ENCODE measurements at places on chromosomes 12 and 14. TPM values are rescaled to one million over a fixed set of nuclear protein-coding genes. Genes with fewer than 3 reads are reported as not detected.

- no peak for DNase-seq
These were observed 67.7 kb downstream of the DIO3 start for GRCh38 chr14:101628975-101629374.

DNA sequence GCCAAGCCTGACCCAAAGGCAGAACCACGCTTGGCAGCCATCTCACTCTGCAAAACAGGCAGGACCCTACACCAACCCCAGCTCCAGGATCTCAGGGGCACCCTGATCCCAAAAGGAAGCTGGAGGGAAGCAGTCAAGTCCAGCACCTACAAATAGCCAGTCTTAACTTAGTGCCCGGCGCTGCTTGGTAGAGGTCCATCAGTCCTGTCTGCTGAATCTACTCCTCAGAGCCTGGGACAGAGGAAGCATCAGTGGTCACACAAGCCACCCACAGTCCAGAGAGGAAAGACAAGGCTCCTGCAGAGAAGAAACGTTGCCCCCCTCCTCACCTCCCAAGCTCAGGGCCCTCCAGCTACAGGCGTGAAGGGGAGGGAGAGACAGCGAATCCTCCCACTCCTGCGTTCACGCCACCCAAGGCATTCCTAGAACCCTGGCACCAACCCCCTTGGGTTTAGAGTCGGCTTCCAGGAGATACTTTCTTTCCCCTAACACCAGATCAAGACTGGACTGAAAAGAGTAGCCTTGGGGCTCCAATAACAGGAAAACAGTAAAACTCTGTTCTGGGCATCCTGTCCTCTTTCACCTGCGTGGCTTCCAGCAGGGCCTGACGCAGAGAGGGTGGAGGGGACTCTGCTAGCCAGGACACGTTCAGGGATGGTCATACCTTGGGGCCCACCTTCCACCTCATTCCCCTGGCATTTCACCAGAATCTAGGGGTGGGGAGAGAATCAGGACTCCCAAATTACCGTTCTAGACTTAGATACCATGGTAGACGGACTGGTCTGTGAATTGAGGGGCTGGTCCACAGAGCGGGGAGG, 1.2 kb downstream of the PXN start:
- DNase-seq: no peak

DNA sequence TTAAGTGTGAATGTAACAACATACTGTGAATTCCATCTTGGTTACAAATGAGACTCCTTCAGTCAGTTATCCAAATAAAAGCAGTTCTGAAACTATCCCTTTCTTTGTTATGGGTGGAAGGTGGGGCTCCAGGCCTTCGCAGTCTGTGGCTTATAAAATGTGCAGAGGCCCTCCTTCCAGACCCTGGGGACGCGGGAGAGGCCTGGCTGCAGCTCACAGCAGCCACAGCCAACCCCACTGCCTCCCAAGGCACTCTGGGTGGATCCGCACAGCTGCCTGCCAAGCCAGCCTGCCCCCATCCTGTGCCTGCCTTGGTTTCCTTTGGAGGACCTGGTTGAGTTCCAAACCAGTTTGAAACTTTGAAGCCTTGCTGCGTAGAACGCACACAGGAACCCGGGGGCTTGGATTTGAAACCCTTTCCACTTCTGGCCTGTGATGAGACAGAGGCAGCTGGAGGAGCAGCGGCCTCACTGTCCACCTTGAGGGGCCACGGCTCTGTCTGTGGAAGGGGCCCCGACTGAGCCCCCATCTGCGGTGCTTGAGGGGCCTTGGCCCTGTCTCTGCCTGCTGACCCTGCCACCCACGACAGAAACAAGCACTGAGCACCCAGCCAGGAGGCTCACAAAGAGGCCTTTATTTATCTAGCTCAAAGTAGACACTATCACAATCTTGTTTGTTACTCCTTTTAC, 30.4 kb downstream of the CCNK start:
- no peak for DNase-seq

- DNase-seq: no peak
These were observed 9.3 kb downstream of the PAPLN start for GRCh38 chr14:73246387-73247150.

DNA sequence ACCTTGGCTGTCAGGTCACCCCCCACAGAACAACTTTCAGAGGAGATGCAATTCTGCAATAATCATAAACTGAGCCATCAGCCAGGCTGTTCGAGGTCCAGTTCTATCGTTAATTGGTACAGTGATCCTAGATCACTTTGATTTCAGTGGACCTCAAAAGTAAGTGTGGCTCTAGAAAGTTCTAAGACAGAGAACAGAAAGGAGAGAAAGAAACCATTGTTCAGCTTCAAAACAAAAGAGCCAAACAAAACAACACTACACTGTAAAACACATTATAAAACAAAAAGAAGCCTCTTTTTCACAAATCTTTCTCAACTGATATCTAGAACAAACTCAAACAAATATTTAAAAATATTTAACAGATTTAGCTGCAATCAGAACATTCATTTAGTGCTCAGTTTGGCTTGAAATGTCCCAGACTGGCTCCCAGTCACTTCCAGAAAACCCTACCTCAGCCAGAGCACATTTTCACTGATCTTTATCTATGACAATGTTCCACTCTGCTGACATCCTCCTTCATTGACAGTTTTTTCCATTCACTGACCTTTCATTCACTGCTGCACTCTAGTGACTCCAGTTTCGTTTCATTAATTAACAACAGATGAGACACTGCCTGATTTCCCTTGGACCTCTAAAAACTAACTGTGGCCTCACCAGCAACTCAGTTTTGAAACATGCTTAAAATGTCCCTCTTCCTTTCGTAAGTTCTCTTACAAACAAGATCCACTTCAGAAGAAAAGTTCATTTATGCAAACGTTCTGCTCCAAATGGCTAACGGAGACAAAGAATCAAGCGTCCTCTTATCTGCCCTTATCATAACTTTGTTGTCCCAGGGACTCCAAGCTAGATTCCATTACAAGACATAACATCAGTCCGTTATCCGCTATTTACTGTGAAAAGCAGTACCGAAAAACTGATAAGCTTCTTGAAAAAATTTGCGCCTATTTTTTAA, 56.8 kb downstream of the DUSP16 start:
- no peak for DNase-seq

DNA sequence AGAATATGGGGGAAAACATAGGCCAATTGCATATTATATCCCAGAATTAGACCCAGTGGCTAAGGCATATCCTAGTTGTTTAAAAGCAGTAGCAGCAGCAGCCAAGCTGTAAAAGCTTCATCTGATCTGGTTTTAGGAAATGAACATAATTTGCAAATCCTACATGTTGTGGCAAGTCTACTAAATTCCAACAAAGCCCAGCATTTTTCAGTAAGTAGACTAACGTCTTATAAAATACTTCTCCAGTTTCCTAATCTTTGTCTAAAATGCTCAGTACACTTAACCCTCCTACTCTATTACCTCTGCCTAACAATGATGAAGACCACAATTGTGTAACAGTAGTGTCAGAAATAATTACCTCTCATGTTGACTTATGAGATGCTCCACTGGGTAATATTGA, 70.9 kb upstream of the RERGL start:
- DNase-seq: no peak

- DNase-seq: peak; percentile 60
These were observed 120.7 kb downstream of the AACS start for GRCh38 chr12:125185740-125186470.

DNA sequence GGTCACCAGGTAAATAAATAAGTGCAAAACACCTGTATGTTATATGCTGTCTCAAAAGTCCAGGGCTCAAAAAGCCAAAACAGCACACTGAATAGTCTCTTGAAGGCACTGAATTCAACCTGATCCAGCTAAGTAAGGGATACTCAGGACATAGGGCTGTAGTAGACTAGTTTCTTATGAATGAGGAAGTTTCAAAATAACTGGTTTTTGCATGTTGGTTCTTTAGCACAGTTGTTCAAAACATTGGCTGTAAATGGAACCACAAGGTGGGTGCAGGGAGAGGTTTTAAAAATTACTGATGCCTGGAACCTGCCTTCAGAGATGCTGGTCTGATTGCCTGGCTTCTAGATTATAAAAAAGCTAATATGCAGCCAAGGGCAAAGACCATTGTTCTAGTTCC, 34.1 kb downstream of the NDUFA12 start:
- no peak for DNase-seq

The RDH5 gene
- polyA plus RNA-seq: 17.3 TPM

DNA sequence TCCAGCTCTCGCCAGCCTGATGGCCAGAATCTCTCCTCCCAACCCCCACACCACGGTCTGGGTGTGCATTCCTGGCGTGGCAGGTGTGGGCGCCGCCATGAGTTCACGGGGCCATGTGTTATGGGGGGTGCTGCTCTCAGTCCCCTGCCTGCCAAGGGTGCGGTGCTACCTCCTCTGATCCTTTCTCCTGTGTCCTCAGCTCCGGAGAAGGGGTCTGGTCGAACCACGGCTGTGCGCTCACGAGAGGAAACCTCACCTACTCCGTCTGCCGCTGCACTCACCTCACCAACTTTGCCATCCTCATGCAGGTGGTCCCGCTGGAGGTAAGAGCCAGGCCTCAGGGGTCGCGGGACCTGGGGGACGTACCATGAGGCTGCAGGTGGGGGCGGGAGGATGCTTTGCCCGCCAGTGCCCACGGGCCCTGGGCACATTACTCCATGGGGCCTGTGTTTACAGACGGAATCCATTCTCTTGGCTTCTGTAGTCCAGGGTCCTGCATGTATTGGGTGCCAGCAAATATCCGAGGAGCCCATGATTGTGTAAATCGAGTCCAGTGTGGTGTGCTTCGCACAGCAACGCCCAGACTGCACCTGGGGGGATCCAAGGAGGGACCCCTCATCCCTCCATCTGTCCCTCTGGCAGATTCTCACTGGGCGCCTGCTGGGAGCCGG, 130.8 kb downstream of the ADGRD1 start:
- DNase-seq: no peak

GRCh38 chr12:121357331-121357730, 5.1 kb upstream of the ANAPC5 start:
- DNase-seq: no peak

GRCh38 chr12:64105026-64105425, 117.1 kb downstream of the KICS2 start:
- DNase-seq: no peak

The TCL1B gene
- 0.20 TPM for polyA plus RNA-seq

The MRPL42 gene
- 64.5 TPM for polyA plus RNA-seq

- DNase-seq: no peak
These were observed 77.7 kb downstream of the DNAH10 start for GRCh38 chr12:123839826-123840225.

GRCh38 chr14:22861651-22862050, 9.9 kb upstream of the LRP10 start:
- no peak for DNase-seq

The GALC gene
- polyA plus RNA-seq: 40.3 TPM

- no peak for DNase-seq
These were observed 562 bp downstream of the EAPP start for GRCh38 chr14:34538871-34539406.

All from left renal pelvis (tissue), 4 donors.